ENCODE measurements at places on chromosomes 1 and 21. TPM values are rescaled to one million over a fixed set of nuclear protein-coding genes. Genes with fewer than 3 reads are reported as not detected.

The ADGRB2 gene
- 14.7 TPM for total RNA-seq

- peak; percentile 86 for DNase-seq
Observed at GRCh38 chr1:59150577-59151386, 146.1 kb upstream of the FGGY start.

The OR10Z1 gene
- total RNA-seq = not detected

The S100A7A gene
- not detected for total RNA-seq

- DNase-seq = no peak
Observed at GRCh38 chr1:67896826-67897225, 63.6 kb upstream of the GNG12 start.

DNA sequence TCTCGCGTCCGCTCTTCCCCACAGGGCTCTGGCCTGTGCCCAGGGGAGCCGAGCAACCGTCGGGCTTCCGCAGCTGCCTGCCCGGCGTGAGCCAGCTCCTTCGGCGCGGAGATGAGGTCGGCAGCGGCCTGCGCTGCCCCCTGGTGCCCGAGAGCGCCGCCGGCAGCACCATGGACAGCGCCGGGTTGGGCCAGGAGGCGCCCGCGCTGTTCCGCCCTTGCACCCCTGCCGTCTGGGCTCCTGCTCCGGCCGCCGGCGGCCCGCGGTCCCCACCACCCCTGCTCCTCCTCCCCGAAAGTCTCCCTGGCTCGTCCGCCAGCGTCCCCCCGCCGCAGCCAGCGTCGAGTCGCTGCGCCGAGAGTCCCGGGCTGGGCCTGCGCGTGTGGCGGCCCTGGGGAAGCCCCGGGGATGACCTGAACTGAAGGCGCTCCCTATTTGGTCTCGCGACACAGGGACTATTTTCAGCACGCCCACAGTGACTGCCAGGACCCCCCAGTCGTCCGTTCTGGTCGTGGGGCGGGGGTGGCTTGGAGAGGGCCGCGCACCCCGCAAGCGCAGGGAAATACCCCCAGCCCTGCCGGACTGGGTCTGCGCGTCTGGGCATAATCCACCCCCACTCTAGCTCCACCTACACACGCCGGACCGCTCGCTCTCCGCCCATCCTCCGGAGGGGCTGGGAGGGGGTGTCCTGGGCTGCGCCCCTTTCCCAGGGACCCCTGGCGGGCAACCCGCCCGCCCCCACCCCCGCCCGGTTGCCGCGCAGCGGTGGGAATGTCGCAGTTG, 1.3 kb downstream of the HES3 start:
- peak; percentile 88 for DNase-seq

DNA sequence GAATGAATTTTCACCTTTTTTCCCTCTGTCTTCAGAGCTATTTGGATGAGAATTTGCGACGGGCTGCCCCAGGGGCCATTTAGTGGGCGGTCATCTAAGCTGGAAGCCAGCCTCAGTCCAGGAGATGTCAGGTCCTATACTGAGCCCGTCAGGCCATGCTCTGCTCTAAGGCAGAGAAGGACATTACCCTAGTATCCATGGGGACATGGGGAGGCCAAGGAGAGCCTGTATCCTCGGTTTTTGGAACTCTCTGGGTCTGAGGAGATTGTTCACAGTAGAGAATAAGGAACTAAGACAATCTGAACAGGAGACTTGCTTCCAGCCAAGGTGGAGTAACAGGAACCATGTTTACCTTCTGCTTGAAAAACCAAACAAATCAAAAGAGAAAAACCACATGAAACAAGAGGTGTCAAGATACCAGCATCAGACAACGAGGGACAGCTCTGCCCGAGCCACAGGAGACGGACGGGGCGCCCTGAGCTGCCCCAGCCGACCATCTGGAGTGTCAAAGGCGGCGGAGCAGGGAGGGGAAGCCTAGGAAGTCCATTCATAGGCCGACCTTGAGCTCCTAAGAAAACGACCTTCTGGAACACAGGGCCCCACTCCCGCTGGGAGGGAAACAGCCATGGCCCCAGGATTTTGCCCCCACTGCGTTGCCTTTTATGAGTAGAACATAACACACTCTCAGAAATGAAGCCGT, 20.0 kb upstream of the ADARB1 start:
- DNase-seq = no peak

All from Right ventricle myocardium superior (tissue), 1 donor.